CD4-positive, alpha-beta T cell (primary cell): ENCODE measurements at places on chromosomes 16 and 17. TPM values are rescaled to one million over a fixed set of nuclear protein-coding genes. Genes with fewer than 3 reads are reported as not detected.

Gene FBXW10B
- 0.45 TPM for total RNA-seq

Gene CCL4L2
- total RNA-seq: 0.25 TPM

Gene GTF3C1
- 44.5 TPM for total RNA-seq

GRCh38 chr17:32485261-32486110 is 1.3 kb upstream of the CDK5R1 start:
- DNase-seq: no peak

DNA sequence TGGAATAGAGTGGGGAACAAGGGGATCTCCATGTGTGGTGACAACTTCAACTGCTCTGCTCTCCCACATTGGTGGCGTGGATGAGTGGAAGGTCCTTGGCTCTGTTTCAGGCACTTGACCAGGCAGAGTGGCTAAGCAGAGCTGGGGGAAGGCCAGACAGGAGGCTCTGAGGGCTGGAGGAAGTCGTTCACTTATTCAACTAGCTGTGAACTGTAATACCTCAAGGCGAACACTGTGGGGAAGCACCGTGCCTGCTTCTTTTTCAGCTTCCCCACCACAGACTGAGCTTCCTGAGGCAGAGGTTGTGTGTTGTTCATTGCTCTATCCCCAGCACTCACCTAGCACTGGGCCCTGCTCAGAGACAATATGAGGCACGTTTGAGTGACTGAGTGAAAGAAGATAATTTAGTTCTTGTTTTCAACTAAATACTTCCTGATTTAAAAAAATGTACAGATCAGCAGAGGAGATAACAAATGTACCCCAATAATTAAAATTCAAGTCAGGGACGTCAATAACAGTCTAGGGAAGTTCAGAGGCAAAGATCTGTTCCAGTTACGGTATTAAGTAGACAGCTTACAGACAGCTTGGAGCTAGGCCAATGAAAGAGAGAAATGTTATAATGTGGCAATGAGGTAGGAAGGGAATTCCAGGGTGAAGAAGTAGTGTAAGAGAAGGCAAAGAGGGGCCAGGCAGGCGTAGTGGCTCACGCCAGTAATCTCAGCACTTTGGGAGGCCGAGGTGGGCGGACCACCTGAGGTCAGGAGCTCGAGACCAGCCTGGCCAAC is 34.7 kb downstream of the MYO18A start:
- DNase-seq: peak; percentile 65

DNA sequence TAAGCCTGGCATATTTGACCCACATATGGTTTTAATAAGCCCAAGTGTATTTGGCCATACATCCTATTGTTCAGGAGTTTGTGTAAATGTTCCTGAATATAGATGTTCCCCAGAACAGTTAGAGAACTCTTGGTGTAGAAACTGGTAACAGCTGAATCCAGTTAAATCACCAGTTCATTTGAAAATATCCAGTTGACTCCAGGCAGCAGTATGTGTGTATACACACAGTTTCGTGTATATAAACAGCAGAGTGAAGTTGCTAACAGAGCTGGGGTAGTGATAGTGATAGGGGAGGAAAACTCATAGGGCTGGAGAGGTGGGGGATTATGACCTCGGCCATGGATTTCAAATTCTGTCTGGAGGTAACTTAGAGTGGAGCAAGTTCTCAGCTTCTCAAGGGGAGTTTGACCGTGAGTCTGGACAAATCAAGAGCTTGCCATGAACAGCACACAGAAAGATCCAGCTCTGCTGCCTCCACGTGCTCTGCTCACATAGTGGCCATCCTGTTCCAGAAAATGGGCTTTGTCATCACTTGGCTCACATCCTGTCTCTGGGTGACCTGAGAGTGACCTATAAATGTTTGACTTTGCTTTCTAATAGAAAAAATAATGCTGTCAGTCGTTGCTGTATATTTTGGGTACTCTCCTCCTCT is 30.6 kb upstream of the MMD start:
- DNase-seq: no peak

- DNase-seq: no peak
Observed at GRCh38 chr16:72164691-72165090, 7.3 kb downstream of the PMFBP1 start.

DNA sequence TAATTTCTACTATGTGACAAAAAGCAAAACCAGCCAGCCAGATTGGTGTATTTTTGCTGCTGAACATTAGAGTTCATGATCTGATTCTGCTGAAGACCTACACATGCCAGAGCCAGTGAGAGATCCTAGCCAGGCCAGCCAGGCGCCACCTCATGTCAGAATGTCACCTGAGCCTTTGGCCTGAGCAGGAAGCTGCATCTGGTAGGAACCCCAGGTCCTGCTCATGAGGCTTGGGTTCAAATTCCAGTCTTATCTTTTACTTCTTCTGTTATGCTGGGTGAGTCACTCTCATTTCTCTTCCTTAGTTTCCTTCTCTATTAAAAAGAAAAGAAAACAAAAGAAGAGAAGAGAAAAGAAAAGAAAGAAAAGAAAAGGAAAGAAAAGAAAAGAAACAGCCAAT is 585.1 kb upstream of the CDH5 start:
- DNase-seq: no peak

DNA sequence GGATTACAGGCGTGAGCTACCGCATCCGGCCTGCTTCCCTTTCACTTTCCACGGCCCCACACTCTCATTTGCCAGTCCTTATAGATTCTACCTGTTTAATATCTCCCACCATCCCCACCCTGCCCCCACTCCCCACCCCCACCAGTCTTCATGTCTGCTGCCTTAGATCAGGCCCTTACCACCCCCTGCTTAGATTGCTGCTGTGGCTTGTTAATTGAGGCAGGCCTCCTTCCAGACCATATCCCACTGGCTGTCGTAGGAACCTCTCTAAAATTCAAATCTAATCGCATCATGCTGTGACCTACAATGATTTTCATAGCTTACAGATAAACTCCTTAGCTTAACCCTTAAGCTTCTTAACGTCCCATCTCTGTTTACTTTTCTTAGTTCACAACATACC is 4.9 kb downstream of the IQCK start:
- no peak for DNase-seq
